ENCODE measurements at places on chromosomes 3 and 15. TPM values are rescaled to one million over a fixed set of nuclear protein-coding genes. Genes with fewer than 3 reads are reported as not detected.

The MRAS gene
- 32.1 TPM for polyA plus RNA-seq

The KLHL40 gene
- not detected for polyA plus RNA-seq

The NPHP3 gene
- polyA plus RNA-seq = 51.0 TPM

The AAGAB gene
- 65.3 TPM for polyA plus RNA-seq

- no peak for DNase-seq
Observed at GRCh38 chr3:30682434-30683155, 76.2 kb downstream of the TGFBR2 start.

DNA sequence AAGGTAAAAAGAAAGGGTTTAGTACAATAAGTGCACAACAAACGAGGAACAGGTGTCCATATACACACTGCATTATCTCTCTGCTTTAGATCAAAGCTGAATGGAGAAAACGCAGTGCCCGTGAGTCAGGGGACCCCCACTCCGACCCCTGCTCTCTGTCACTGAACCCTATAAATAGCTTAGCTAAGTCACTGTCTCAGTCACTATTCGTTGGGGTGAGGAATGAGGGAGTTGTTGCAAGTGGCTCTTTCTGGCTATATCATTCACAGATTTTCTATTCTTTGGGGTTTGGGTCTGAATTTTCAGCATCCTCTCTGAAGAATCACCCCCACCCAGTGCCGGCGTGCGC is 458 bp upstream of the STAC start:
- no peak for DNase-seq

Measured in right renal pelvis (tissue), 4 donors.